CD4-positive, alpha-beta T cell treated with Interleukin-10 for 1 hour (primary cell): ENCODE measurements at places on chromosomes 2 and 18.

GRCh38 chr2:133755480-133756300 is 187.4 kb upstream of the NCKAP5 start:
- no peak for DNase-seq

DNA sequence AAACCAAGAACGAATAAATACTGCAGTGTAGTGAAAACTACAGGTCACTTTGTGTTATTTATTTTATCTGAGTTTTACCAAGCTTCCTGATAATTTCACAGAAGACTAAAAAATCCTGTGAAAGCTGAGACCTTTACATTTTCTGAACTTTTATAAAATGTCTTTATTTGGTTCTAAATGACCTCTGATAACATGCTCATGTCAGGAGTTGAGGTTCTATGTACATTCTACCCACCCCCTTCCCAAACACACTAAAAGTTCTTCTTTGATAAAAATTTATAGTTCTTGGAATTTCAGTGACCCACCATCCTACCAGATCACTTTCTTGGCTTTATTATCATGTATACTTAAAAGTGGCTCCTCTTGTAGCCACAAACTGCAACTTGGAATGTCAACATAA is 463.1 kb downstream of the PIK3C3 start:
- DNase-seq = no peak

DNA sequence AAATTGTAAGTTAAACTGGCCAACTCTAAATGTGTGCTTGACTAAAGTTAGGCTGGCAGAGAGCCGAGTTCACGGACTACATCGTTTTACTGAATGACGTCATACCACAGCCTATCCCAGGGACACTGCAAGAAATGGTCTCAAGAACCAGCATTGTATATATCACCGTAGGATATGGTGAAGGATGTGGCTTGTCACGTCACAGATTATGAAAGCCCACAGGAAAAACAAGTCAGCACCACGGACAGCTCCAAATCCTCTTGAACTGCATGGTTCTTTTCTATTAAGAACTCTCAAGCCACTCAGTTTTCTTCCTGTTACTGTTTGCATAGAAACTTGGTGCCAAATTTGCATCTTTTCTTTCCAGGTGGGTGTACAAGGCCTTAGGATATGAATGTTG is 85.1 kb upstream of the ACAA2 start:
- DNase-seq = peak; percentile 60

DNA sequence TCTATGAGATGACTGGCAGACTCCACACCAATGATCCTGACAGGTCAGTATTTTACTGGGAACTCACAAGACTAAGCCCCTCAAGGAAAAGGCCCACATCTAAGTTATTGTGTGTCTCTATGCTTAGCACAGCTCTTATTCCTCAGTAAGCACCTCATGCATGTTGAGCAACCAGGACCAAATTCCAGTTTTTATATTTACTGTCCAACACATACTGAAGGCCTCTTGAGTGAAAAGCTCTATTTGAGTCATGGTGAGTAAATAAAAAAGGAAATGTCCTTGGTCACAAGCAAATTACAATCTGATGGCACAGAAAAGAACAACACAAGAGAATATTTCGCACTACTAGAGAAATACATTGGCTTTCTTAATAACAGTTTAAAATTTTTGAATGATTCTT is 87.9 kb upstream of the ETAA1 start:
- no peak for DNase-seq

GRCh38 chr2:47695800-47696477 is 87.0 kb upstream of the MSH6 start:
- no peak for DNase-seq

DNA sequence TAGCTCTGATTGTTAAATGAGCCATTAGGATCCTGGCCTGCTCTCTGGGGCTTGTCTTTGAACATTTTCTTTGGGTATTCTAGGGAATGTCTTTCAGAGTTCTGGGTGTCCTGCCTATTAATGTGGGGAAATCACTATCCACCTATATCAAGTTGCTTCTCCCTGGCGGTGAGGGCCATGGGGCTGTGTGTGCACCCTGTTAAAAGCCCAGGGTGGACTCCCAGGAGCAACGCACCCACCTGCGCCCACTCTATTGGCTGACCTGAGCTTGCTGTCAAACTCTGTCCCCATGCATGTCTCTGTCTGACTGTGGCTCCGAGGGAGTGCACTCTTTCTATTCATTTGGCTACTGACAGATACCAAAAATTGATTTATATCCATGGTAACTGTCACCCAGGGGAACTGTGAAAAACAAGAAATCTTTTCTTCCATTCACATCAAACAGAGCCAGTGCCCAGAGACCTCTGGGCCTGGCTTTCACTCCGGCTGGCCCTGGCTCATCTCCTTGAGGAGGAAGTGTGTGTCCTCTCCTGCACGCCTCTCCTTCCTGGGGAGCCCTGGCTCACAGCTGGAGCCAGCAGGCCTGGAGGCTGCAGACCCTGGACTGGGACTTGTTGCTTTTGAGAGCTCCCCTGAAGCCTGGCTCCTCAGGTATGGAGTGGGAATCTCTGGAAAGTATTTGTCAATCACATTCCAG is 10.5 kb upstream of the TOGARAM2 start:
- DNase-seq = no peak
